ENCODE measurements at places on chromosomes 6 and 20.

- DNase-seq: no peak
Measured at GRCh38 chr6:153989989-153990388, 49.1 kb upstream of the OPRM1 start.

- DNase-seq: no peak
Measured at GRCh38 chr20:44587035-44587980, 4.9 kb downstream of the PKIG start.

GRCh38 chr6:12007473-12007872, 4.6 kb upstream of the HIVEP1 start:
- DNase-seq: no peak

GRCh38 chr6:135195041-135195440, 13.9 kb downstream of the MYB start:
- no peak for DNase-seq

DNA sequence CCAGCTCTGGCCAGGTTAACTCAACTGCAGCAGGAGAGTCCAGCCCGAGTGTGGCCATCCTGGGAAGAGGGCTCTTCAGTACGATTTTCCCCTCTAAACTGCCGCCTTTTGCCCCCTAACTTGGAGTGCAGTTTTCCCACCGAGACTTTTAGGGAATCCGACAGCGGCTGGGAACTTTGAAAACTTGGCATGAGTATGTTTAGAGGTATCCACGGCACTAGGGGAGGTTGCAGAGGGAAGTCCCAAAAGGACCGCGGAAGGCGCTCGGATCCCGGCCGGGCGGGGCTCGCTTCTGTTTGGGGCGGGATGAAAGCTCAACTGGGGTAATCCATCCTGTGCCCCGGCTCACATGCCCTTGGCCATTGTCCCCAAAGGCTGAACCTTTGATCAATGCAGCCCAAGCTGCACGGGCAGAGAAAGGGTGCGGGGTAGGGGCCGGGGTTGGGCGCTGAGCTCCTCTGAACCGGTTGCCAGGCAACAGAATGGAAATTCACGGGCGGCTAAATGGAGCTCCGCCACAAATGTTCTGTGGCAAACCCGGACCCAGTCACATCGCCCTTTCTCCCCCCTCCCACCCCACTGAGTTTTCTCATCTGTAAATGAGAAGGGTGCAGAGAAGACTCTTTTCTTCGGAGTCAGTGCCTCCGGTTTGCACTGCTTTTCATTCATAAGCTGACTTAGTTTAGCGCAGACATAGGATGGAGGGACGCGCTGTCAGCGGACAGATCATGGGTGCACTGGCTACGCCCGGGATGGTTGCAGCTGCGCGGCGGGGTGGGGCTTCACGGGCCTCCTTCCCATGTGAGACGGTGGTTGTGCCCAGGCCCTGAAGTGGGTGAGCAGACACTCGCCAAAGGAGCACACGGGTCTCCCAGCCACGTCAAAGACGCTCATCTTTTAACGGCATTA, 2.3 kb downstream of the BMP6 start:
- DNase-seq: no peak

GRCh38 chr6:96626759-96627364, 63.9 kb downstream of the FHL5 start:
- no peak for DNase-seq

DNA sequence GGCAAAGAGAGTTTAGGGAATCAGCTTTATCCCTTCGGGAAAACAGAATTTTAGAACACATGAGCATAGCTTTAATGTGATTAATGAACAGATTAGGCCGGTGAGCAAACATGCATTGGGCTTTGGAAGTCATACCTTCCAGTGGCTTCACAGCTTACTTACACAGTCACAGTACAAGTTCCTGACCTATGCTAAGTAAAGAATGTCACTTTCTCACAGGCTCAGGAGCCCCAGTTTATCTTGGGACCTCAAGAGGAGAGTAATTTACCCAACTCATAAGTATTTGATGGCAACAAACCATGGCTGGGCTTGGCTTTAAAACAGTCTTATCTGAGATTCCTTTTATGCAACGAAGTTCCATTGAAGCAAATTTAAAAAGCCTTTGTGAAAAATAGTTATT, 195.9 kb downstream of the AKAP7 start:
- no peak for DNase-seq

- no peak for DNase-seq
Measured at GRCh38 chr6:146781836-146782235, 183.1 kb downstream of the ADGB start.

DNA sequence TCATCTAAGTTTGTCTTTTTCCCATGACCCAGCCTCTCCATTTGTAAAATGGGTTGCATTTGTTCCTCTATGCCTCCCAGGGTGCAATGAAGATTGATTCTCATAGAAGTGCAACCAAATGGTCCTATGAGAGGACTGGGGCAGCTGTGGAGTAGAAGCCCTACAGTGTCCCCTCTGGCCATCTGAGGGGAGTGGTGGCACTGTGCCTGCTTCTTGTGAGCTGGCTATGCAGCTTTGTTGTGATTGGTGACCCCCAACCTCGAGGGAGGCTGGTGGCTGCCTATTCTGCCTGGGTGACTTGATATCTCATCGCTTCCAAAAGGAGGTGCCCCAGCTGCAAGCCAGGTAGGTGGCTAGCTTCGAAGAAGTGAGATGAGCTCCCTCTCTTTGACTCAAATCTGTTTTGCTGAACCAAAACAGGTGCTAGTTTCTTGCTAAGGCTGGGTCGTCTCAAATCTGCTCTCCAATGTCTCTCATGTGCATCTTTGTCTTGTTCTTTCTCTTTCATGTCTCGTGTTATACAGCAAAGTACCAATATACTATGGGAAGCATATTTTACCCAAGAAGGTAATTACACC, 33.9 kb downstream of the TXLNB start:
- DNase-seq: no peak

DNA sequence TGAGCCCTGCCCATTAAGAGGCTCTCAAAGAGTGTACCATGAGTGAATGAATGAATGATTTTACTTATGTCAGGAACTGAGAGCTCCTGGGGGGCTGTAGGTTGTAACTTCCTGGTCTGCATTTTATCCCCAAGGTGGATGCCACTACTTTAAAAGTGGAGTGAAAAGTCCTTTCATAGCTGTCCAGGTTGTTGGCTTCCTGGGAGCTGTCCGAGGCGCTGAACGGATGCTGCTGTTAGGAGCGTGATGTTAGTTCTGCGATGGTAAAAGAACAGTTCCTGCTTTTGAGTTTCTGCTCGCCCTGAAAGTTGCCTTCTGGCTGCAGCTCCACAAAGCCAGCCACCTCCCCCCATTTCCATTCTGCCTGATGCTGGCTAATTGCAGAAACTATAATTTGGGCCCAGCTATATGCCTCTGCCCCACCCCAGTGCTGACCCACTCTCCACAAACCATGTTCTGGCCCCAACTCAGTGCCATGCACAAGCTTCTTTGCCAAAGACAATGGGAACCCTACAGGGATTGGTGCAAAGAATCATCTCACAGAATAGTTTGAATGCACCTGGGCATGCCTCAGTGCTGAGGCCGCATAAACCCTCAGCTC, 330.9 kb upstream of the CDH4 start:
- no peak for DNase-seq

GRCh38 chr6:108744996-108745395, 103.2 kb upstream of the ARMC2 start:
- DNase-seq: no peak

- no peak for DNase-seq
Measured at GRCh38 chr6:53347250-53347920, 1.4 kb downstream of the ELOVL5 start.

GRCh38 chr6:55423933-55424332, 96.7 kb downstream of the GFRAL start:
- no peak for DNase-seq

- DNase-seq: no peak
Measured at GRCh38 chr6:56868687-56869086, 86.2 kb upstream of the BEND6 start.

- DNase-seq: no peak
Measured at GRCh38 chr6:163170294-163170883, 244.1 kb upstream of the QKI start.

DNA sequence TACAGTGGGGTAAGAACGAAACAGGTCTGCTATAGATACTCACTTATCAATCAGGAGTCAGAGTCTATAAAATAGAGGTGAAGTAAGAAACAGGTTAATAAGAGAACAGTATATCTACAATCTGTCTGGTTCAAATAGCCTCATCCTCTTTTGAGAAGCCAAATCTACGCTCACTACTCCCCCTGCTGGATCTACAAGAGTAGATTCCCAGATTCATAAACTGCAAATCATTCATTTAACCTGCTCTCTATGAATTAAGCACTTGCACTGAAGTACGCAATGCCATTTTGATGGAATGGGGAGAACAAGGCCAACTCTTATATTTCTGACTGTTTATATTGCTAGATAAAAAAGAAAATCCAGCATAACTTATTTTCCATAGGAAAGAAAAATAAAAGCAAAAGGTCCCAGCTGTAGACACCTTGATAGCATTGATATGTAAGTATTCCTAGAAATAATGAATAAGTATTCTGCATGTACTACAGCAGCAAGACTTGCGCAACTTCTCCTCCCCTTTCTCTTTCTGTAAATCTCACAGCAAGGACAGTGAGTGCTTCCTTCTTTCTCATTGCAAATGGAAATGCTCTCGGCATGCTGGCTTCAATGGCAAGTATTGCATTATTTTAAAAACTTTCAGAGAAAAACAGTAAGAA, 92.3 kb downstream of the RFX6 start:
- DNase-seq: no peak

- DNase-seq: no peak
Measured at GRCh38 chr6:13467216-13467600, 20.2 kb downstream of the GFOD1 start.
